Astrocyte (in vitro differentiated cells and primary cell): ENCODE measurements at places on chromosomes 2 and 18.
A peak's percentile ranks its signal among the peaks of the same experiment; 100 is the strongest.

GRCh38 chr2:46651363-46652099, 172.2 kb downstream of the TMEM247 start:
- DNase-seq: no peak

DNA sequence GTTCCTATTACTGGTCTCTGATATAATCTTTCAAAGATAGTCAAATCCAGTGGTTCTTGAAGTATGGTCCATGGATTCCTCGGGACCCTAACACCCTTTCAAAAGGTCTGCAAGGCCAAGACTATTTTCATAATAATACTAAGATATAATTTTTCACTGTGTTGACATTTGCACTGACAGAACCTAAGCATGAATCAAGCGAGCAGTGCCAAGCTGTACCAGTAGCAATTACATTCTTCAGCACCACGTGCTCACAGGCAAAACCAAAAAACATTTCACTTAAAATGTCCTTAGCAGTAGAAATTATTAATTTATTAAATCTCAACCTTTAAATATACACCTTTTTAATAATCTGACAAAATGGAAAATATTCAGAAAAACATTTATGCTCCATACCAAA, 59.1 kb downstream of the EIF2AK3 start:
- no peak for DNase-seq

- peak; percentile 88 for DNase-seq
Measured at GRCh38 chr2:224847961-224848850, 132.0 kb upstream of the CCDC195 start.

GRCh38 chr2:85811180-85812093, 57.6 kb downstream of the ATOH8 start:
- peak; percentile 53 for DNase-seq

GRCh38 chr2:54609241-54609640, 114.2 kb upstream of the EML6 start:
- no peak for DNase-seq

DNA sequence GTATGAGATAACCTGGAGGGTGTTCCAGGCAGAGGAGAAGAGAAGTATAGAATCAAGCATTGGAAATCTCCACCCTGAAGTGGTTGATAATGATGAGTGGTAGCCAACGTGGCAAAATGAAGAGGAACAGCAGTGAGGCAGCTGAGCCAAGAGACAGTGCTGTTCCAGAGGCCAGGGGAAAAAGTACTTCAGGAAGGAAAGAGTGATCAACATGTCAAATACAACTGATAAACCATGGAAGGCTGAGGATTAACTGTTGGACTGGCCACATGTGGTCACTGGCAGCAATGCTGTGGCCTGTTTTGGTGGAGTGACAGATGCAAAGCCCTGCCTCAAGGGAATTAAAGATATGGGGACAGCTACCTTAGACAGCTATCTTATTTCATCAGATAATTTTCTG, 51.9 kb upstream of the RMP24 start:
- no peak for DNase-seq

- DNase-seq: no peak
Measured at GRCh38 chr2:1748741-1749488, 4.6 kb upstream of the PXDN start.
